ENCODE measurements at places on chromosomes 2 and 18.
A peak's percentile ranks its signal among the peaks of the same experiment; 100 is the strongest.

DNA sequence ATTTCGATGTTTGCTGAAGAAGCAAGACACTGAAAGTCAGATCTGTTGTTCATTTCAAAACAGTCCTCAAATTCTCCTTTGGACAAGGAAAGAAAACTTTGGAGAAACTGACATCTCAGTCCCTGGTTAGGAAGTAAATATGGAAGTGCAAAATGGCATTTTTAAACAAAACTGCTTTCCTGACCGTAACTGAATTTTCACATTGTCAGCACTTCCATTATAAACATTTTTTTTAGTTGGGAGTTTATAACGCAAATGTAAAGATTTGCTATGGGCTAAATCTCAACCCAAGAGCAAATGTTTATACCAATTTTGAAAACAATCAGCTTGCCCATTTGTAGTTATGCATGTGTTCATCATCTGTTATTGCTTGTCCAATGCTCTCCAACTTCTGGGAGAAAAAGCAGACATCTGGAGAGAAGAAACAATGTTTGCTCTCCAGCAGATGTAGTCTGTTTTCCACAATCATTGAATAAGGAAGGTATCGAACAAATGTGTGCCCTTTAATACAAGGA is 520.1 kb downstream of the ARHGAP15 start:
- no peak for DNase-seq

- no peak for DNase-seq
Observed at GRCh38 chr2:60119778-60120177, 433.7 kb downstream of the BCL11A start.

GRCh38 chr2:151437630-151438029 is 27.9 kb downstream of the RIF1 start:
- no peak for DNase-seq

- DNase-seq, result peak; percentile 48
Observed at GRCh38 chr2:33598561-33599174, 431 bp downstream of the FAM98A start.

DNA sequence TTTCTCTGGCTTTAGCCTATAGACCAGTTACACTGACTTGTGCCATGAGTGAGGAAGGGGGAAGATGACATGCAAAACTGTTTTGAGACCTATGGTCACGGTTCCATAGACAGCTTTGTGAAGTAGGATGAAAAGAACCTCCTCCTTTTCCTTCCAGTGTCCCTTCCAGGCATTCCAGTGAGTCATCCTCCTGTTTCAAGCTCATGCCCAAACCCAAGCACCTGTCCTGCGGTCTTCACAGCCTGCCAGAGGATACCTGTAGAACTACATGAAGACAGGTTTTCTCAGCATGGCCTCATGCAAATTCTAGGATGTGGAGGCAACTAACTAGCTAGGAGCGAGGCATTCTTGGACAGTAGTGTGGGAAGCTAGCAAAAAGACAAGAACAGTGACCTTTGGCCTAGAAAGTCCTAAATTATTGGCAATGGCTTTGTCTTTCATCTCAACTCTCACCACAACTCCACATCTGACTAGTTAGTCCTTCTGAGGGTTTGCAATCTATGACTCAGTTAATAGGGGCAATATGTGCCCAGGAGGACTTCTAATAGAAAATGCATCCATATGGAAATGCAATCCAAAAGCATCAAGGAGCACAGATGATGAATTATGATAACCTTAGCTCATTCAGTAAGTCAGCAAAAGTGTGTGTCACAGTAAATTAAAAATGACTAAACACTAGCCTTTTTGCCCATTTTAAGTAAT is 154.7 kb downstream of the RBM43 start:
- DNase-seq, result no peak

DNA sequence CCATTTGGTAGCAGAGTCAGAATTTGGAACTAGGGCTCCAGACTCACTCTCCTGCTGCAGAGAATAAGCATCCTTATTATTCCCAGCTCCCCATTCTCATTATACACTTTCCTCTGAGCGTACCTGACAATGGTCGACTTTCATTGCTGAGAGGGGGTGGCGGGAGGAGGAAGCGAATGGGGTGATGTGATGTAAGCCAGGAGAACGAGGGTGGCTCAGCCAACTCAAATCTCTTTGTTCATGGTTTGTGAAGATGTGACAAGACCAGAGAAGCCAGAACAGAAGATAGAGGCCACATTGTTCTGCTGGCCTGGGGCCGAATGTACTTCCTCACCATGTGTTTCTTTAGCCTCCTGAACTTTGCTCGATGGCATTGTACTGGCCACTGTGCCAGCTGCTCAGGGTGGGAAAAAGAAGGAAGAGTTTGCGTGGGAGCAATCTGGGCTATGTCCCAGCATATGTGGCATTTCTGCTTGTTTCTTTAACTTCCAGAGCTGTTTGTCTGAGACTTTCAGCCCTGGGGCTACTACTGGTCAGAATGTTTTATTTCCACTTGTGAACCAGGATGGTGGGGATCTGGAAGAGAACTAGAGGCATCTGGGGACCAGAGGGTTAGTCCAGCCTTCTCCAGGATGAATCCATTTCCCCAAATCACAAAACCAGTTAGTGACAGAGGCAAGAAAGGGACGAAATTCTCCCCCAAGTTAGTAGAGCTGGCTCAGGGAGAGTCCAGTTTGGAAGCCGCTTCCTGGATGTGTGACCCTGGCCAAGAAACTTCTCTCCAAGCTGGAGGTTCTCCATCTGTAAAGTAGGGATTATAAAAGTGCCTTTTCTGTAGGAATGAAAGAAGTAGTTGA is 62.6 kb downstream of the MOGAT1 start:
- DNase-seq, result no peak

- DNase-seq, result no peak
Observed at GRCh38 chr18:77107292-77107691, 25.3 kb downstream of the MBP start.
